ENCODE measurements at places on chromosomes 5 and 9. TPM values are rescaled to one million over a fixed set of nuclear protein-coding genes. Genes with fewer than 3 reads are reported as not detected.

The AGXT2 gene
- polyA plus RNA-seq: not detected

The COL23A1 gene
- polyA plus RNA-seq: 0.18 TPM

The NAIP gene
- polyA plus RNA-seq: 2.1 TPM

The SV2C gene
- not detected for polyA plus RNA-seq

The ANKRD18A gene
- not detected for polyA plus RNA-seq

The WNT8A gene
- polyA plus RNA-seq: not detected
